ENCODE measurements at places on chromosomes 5 and 9.

GRCh38 chr5:37638897-37639296, 200.9 kb downstream of the GDNF start:
- DNase-seq = no peak

DNA sequence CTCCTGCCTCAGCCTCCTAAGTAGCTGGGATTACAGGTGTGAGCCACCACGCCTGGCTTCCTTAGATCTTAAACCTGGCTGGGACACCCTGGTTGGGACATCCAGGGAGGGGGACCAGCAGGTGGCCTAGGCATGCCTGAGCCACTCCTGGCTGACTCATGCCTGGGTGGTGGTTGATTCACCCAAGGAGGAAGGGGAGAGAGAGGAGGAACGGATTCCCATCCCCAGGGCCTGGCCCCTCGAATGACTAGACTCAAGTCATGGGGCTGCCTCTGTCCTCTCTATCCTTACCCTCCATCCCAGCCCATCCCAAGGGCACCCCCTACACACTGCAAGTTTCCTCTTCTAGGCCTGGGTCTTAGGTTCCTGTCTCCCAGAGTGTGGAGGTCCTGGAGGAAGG, 12.7 kb downstream of the EEIG1 start:
- no peak for DNase-seq

DNA sequence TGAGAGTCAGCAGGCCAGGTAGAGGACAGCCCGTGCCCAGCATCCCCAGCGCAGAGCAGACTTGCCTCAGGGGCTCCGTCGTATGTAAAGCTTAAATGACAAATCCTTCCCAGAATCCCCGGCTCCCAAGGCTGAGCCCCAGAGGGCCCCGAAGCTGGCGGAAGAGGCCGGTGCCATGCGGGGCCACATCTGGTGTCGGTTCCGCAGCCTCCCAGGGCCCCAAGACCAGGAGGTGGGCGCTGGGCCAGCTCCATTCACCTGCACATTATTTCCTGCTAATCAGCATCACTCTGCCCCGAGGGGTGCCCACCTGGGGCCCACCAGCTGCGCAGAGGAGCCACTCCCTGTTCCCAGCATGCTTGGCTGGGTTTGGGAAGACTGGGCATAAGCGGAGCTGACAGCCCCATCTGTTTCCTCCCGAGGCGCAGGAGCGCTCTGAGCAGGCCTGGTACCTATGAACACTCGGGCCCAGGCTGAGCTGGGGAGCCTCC, 124.0 kb upstream of the PPP1R26 start:
- DNase-seq = no peak

GRCh38 chr5:170313344-170313743, 15.8 kb upstream of the LCP2 start:
- no peak for DNase-seq

- no peak for DNase-seq
Observed at GRCh38 chr9:32177396-32177795, 207.0 kb upstream of the ACO1 start.

DNA sequence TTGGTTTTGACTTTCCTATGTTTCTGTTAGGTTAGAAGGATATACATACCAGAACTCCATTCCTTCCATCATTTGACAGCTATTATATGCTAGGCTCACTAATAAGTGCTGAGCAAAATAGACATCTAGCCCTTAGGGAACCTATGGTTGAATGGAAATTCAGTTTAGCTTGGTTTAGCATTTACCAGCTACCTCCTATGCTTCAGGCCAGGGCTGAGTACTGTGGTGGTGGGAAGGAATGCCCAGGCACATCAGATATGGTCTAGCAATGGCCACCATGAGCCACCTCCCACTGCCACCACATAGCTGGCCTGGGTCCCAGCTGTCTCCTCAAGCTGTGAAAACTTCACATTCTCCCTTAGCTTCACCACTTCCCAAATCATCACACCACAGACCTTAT, 89.4 kb downstream of the SPOCK1 start:
- DNase-seq = no peak

DNA sequence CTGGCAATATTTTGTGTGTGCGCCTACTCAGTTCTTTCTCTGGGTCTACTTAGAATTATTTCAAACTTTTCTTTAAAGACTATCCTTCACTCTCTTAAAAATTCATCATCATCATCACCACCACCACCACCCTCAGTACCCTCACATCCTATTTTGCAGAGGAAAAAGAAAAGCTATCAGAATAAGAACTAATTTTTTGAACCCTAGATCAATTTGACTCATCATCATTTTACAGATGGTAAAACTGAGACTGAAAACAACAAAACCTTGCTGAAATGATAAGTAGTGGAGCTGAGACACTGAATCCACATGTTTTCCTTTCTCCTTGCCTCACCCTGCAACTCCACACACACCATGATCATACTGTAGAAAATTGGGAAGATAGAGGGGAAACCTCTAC, 119.3 kb downstream of the SSBP2 start:
- no peak for DNase-seq

GRCh38 chr5:175305251-175305650, 138.7 kb downstream of the DRD1 start:
- no peak for DNase-seq

- DNase-seq = peak; percentile 5
Observed at GRCh38 chr5:69414885-69415583, at the start of gene MARVELD2. TSS of gene MARVELD2 (plus strand) at chr5:69415116. CDS start at chr5:69419386, 4,270 bp downstream.

- DNase-seq = no peak
Observed at GRCh38 chr5:91315701-91316100, 67.4 kb downstream of the ARRDC3 start.
